Activated CD8-positive, alpha-beta memory T cell treated with anti-CD3 and anti-CD28 coated beads for 1 hour (primary cell): ENCODE measurements at places on chromosomes 1 and 21.

DNA sequence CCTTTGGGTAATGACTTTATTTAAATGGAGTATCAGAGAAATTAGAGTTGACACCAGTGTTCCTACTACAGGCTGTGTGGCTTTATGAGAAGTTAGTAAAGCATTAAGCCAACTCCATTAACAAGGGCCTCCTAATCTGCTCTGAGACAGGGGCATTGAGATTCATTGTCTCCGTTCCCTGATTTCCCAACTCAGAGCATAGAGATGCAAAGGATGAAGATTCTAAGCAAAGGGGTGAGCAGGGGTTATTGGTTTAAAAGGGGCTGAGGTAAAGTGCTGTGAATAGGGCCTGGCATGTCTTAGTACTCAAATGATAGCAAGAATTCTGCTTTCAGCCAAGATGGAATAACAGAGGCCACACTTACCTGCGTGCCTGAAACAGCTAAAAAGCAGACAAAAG is 428.4 kb downstream of the PTPRU start:
- DNase-seq, result no peak

DNA sequence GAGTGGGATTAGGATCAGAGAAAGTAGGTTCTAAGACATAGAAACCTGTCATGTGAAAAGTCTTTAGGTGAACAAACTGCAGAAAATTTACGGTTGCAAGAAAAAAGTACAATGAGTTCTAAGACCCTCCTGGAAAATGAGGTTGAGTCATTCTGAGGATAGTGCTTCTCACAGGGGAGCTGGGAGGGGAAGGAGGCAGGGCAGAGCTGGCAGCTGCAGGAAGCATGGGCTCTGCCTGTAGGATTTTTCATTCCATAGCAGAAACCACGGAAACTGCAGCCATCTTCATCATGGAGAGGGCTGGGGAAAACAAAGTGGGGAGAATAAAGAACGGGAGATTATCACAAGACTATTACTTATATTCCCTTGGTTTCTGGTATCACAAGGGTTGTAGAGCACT is 25.8 kb upstream of the THEM4 start:
- DNase-seq, result no peak

- no peak for DNase-seq
These were observed 24.9 kb upstream of the ETS2 start for GRCh38 chr21:38780879-38781278.

GRCh38 chr1:84192681-84193080 is 48.6 kb downstream of the PRKACB start:
- no peak for DNase-seq

- DNase-seq, result no peak
These were observed 80.6 kb upstream of the SLC44A3 start for GRCh38 chr1:94739521-94740061.

GRCh38 chr21:26515257-26515656 is 57.8 kb downstream of the CYYR1 start:
- no peak for DNase-seq

- DNase-seq, result no peak
These were observed 1.4 kb downstream of the DIO1 start for GRCh38 chr1:53895421-53895820.

- no peak for DNase-seq
These were observed 27.9 kb downstream of the NRDC start for GRCh38 chr1:51850420-51851223.

GRCh38 chr1:39508857-39509305 is 17.4 kb downstream of the BMP8A start:
- no peak for DNase-seq

DNA sequence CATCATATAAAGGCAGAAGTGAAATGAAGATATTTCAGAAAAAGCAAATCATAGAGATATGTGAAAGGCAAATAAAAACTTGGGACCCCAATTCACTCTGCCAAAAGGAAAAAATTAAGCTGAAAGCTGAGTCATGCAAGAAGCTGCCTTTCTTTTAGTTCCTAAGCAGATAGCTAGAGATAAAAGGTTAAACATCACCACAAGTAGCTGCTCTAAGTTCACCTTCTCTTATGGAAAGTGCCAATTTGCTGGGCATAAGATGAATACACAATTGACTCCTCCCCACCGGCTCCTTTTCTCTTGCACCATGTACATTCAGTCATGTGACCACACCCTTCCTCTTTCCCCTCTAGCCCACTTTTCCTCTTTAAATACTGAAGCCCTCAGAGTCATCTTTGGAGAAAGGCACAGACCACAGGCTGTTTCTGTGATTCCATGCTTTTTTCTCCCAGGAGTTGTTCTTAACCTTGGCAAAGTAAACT is 5.4 kb upstream of the SUMO3 start:
- no peak for DNase-seq

DNA sequence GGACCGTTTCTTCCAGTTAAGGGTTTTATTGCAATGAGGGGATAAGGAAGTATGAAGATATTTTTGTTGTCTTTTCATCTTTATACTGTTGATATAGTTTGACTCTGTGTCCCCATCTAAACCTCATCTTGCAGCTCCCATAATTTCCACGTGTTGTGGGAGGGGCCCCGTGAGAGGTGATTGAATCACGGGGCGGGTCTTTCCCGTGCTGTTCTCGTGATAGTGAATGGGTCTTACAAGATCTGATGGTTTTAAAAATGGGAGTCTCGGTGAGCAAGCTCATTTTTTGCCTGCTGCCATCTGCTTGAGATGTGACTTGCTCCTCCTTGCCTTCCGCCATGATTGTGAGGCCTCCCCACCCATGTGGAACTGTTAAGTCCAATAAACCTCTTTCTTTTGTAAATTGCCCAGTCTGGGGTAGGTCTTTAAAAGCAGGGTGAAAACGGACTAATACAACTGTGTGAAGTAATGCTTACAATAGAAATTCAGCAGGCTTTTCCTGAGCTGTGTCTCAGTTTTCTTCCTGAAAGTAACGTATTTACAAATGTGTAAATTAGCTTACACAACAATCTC is 377.3 kb downstream of the SIPA1L2 start:
- DNase-seq, result no peak

GRCh38 chr21:18518054-18518481 is 114.5 kb upstream of the TMPRSS15 start:
- DNase-seq, result no peak

GRCh38 chr1:196180847-196181593 is 427.2 kb downstream of the KCNT2 start:
- DNase-seq, result no peak

DNA sequence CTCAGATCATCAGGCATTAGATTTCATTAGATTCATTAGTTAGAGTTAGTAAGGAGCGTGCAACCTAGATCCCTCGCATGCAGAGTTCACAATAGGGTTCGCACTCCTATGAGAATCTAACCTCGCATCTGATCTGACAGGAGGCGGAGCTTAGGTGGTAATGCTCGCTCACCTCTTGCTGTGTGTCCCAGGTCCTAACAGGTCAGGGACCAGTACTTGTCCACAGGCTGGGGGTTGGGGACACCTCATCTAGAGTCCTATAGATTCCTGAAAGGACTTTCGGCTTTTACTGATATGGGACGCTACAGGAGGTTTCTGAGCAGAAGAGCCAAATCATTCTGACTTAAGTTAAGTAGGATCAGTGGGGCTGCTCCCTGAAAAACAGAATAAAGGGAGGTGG is 91.4 kb downstream of the AKT3 start:
- no peak for DNase-seq

DNA sequence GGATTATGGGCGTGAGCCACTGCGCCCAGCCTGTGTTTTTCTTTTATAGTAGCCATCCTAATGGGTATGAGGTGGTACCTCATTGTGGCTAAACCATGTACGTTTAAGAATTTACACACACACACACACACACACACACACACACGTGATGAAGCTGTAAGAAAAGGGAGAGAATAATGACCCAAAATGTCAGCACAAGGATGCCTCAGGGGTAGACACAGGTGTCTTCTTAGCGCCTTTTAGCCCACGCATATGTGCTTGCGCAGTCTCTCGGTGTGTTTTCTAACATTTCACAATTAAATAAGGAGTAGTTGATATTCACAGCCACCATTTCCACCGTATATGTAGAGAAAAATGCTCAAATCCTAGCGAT is 782 bp upstream of the PFKL start:
- DNase-seq, result no peak

- no peak for DNase-seq
These were observed 62.7 kb downstream of the CD34 start for GRCh38 chr1:207848234-207848633.

DNA sequence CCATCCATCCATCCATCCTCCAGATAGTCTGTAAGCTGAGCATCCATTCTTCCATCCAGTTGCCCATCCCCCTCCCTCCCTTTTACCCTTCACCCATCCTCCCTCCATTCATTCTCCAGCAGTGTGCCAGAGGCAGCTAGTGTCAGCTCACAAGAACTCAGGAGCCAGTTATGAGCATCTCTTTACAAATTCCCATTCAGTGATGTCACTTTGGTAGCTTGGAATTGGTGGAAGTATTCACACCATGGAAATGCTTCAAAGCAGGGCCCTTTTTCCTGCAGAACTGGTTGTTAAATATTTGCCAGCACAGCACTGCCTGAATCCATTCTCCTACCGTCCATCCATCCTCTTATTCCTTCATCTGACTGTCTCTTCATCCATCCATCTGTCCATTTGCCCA is 72.5 kb downstream of the ARHGEF10L start:
- no peak for DNase-seq

DNA sequence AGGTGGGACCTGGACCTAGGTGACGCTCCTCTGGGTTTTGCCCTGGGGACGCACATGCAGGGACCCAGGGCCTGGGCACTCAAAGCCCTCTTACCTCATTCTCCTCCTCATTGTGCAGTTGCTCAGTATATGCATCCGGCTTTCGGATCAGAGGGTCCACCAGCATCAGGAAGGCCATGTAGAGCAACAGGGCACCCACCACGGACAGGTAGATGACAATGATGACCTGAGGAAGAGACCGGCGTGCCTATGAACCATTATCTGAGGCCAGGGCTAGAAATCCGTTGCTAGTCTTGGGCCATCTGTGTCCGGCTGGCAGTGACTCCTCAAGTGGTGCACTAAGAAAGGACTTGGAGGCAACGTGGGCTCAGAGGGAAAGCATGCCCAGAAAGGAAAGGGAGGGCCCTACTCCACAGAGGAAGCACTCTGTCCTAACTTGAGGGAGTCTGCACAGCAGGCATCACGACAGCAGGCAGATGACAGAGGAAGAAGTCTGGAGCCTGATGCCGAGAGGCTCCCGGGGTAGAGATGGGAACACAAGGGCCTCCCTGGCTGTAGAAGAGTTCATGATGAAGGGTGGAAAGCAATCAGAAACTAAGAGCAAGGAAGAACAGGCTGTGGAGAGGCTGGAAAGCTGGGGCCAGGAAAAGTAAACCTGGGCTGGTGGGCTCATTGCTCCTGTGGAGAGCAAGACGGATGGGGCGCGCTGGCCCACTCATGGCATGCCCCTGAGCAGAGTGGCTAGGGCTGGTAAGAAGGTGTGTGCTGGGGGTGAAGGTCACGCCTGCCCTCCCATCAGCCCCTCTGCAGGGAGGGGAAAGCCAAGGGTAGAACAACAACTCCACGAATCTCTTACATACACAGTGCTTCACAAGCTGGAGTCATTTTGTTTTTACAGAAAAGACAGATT is 10.3 kb downstream of the TMEM9 start:
- DNase-seq, result no peak
